Kidney (tissue), 22 donors: ENCODE measurements at places on chromosomes 11 and 22. TPM values are rescaled to one million over a fixed set of nuclear protein-coding genes. Genes with fewer than 3 reads are reported as not detected.

DNA sequence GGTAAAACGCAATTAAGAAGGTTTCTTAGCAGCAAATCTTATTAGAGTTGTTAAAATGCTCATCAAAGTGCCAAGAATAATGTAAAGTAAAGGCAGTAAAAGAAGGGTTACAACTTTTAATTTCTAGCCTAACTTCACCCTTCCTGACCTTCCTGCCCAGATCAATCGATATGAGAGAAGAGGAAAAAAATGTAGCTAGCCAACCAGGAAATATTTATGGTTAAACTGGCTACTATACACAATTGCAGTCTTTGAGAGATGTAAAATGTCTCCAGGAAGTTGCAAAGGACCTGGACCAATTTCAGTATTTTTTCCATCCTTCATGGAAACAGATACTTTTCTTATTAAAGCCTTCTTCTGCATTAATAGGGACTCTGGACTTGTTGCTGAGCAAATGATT is 141.8 kb upstream of the CCDC90B start:
- no peak overlapping the region for H3K27ac ChIP-seq
- H3K27me3 ChIP-seq = no peaks in the 10 kb centered on the region
- no peaks in the 10 kb centered on the region for H3K4me1 ChIP-seq
- no peaks in the 10 kb centered on the region for H3K36me3 ChIP-seq

- H3K4me1 ChIP-seq = no peaks in the 10 kb centered on the region
- no peak overlapping the region for H3K27ac ChIP-seq
- H3K4me3 ChIP-seq = no peak overlapping the region
- H3K27me3 ChIP-seq = no peaks in the 10 kb centered on the region
- H3K36me3 ChIP-seq = no peaks in the 10 kb centered on the region
These were observed 134.0 kb downstream of the KIF18A start for GRCh38 chr11:27973851-27974536.

VSIG2 gene
- total RNA-seq = 3.9 TPM

- no peaks in the 10 kb centered on the region for H3K27me3 ChIP-seq
- H3K27ac ChIP-seq = no peak overlapping the region
These were observed 196.4 kb downstream of the DBX1 start for GRCh38 chr11:19963697-19964387.

DNA sequence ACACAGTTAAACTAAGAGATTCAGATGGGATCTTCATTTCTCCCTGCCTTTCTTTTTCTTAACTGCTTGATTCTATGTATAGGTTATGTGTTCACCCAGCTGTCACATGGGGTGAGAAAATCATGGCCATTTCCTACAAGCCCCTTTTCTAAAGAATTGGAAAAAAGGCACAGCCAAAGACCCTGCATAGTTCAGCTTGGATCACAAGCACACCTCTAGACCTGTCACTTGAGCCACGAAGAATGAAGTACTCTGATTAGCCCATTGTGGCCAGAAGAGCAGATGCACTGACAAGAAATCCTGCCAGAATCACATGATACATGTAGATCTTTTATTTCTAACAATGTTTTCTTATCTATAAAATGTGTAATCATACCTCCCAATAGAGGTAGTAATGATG is 69.7 kb downstream of the RAB38 start:
- no peaks in the 10 kb centered on the region for H3K36me3 ChIP-seq
- DNase-seq = no peak

- H3K36me3 ChIP-seq = no peaks in the 10 kb centered on the region
- no peaks in the 10 kb centered on the region for H3K27me3 ChIP-seq
- no peaks in the 10 kb centered on the region for H3K4me1 ChIP-seq
These were observed 1.1 kb downstream of the MLC1 start for GRCh38 chr22:50084080-50084477.

- no peak for DNase-seq
- no peaks in the 10 kb centered on the region for H3K4me1 ChIP-seq
- H3K4me3 ChIP-seq = no peak overlapping the region
- no peak overlapping the region for H3K27ac ChIP-seq
- no peaks in the 10 kb centered on the region for H3K36me3 ChIP-seq
These were observed 52.2 kb downstream of the DNAJC24 start for GRCh38 chr11:31421820-31422219.

OR51G1 gene
- not detected for total RNA-seq

FGF3 gene
- not detected for total RNA-seq

DNA sequence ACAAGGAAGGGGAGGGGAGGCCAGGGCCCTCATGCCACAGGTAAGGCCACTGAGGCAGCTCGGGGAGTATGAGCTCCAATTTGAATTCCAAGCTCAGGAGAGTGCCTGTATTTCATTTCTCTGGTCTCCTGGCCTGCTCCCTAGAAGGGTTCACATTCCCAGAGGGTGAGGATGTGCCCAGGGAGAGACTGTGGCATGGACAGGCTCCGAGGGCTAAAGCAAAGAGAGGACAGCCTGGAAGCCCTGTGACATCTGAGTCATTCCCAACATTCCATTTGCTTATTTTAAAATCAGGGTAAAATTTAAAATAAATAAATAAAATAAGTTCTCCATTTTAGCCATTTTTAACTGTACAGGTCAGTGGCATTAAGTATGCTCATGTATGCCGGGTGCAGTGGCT is 18.6 kb upstream of the FOLR1 start:
- no peaks in the 10 kb centered on the region for H3K36me3 ChIP-seq
- H3K4me1 ChIP-seq = no peaks in the 10 kb centered on the region
- H3K27ac ChIP-seq = no peak overlapping the region
- DNase-seq = no peak
- H3K27me3 ChIP-seq = no peaks in the 10 kb centered on the region
- no peak overlapping the region for H3K4me3 ChIP-seq

MMP27 gene
- total RNA-seq = not detected

- no peaks in the 10 kb centered on the region for H3K36me3 ChIP-seq
- H3K4me1 ChIP-seq = no peaks in the 10 kb centered on the region
- DNase-seq = no peak
- H3K27me3 ChIP-seq = no peaks in the 10 kb centered on the region
- no peak overlapping the region for H3K27ac ChIP-seq
These were observed 4.8 kb upstream of the APOBEC3H start for GRCh38 chr22:39092111-39092862.

- DNase-seq = no peak
- no peaks in the 10 kb centered on the region for H3K4me1 ChIP-seq
- H3K4me3 ChIP-seq = no peak overlapping the region
- no peaks in the 10 kb centered on the region for H3K27me3 ChIP-seq
- H3K27ac ChIP-seq = no peak overlapping the region
- H3K36me3 ChIP-seq = peaks cover 22% of the 10 kb centered on the region
These were observed 22.9 kb upstream of the CHRM4 start for GRCh38 chr11:46414466-46414796.

PKDREJ gene
- 0.06 TPM for total RNA-seq

NLRP10 gene
- not detected for total RNA-seq

GRCh38 chr11:69689484-69690319 is 14.1 kb downstream of the FGF19 start:
- H3K36me3 ChIP-seq = no peaks in the 10 kb centered on the region
- no peak for DNase-seq
- no peak overlapping the region for H3K27ac ChIP-seq
- no peak overlapping the region for H3K4me3 ChIP-seq
- H3K4me1 ChIP-seq = no peaks in the 10 kb centered on the region

DNA sequence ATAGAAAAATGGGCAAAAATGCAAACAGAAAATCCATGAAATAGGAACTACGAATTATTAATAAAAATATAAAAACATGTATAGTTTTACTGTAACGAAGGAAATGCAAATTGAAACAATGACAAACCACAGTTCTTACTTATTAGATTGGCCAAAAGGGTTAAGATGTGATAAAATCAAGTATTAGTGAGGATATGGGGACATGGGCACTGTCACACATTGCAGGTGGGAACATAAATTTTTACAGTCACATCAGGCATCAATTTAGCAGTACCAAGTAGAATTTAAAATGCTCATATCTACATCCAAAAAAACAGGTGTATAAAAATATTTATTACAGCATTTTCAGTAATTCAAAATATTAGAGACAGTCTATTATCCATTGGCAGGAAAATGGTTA is 353.2 kb upstream of the API5 start:
- DNase-seq = no peak
- no peaks in the 10 kb centered on the region for H3K4me1 ChIP-seq
- no peak overlapping the region for H3K27ac ChIP-seq
- no peaks in the 10 kb centered on the region for H3K27me3 ChIP-seq

DNA sequence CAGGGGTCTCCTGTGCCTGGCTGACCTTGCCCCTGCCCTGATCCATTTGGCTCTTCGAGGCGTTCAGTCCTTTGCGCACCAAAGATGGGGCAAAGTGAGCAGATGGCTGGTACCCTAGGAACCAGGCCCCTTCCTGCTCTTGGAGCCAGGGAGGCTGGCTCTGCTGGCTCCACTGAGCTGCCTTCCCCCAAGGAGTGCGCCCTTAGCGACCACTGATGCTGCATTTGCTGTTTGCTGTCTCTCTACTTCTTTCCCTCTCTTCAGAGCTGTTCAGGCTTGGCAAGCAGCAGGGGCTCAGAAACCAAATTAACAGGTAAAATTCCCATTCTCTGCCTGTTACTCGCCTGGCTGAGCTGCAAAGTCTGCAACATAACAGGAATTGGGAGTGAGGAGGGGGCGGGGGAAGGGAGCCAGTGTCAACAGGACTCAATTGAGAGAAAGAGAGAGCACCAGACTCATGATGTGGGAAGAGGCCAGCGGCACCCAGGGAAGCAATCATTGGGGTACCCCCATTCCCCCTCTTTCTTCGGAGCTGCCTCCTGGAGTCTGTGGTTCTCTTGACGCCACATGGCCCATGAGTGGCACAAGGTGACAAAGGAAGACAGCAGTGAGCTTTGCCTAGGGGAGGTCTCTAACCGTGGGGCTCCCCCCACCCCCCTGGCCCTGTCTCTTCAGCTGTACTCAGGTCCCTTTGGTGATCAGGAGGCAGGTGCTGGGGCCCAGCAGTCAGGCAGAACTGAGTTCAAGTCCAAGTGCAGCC is 102.3 kb downstream of the TP53I11 start:
- DNase-seq = peak; percentile 49
- H3K27ac ChIP-seq = no peak overlapping the region
- no peak overlapping the region for H3K4me3 ChIP-seq
- H3K27me3 ChIP-seq = no peaks in the 10 kb centered on the region

DNA sequence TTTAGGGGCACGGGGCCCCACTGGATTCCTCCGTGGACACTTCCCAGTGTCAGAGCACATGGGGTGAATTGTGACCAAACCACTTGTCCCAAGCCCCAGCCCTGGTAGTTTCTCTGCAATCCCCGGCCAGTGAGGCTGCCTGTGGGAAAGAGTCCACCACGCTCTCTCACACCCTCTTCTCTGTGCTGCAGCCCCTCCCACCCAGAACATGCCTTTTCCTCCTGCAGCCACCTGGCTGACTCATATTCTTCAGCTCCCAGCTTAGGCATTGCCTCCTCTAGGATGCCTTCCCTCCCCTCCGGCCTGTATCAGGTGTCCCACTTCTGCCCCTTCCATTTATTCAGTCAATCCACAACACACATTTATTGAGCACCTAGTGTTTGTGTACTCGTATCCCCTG is 5.4 kb upstream of the RPS6KB2 start:
- no peak overlapping the region for H3K27ac ChIP-seq
- no peaks in the 10 kb centered on the region for H3K36me3 ChIP-seq
- peaks cover 11% of the 10 kb centered on the region for H3K4me1 ChIP-seq
- no peak overlapping the region for H3K4me3 ChIP-seq

TTC36 gene
- 1.1 TPM for total RNA-seq

RASSF10 gene
- 9.7 TPM for total RNA-seq

DNA sequence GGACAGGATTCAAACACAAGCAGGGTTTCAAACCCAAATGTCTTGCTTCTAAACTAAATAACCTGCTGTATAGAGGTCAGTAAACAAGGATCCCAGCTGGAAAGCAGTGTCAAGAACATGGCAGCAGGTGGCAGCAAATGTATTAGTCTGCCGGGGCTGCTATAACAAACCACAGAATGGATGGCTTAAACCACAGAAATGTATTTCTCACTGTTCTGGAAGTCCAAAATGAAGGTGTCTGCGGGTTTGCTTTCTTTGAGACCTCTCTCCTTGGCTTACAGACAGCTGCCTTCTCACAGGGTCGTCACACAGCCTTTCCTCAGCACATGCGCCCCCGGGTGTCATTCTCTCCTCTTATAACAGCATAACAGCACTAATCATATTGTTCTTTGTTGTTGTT is 65.1 kb upstream of the LRRC55 start:
- H3K36me3 ChIP-seq = no peaks in the 10 kb centered on the region
- DNase-seq = no peak
- H3K27me3 ChIP-seq = no peaks in the 10 kb centered on the region
- no peak overlapping the region for H3K4me3 ChIP-seq
- no peaks in the 10 kb centered on the region for H3K4me1 ChIP-seq
- H3K27ac ChIP-seq = no peak overlapping the region

CBLIF gene
- total RNA-seq = not detected

DNA sequence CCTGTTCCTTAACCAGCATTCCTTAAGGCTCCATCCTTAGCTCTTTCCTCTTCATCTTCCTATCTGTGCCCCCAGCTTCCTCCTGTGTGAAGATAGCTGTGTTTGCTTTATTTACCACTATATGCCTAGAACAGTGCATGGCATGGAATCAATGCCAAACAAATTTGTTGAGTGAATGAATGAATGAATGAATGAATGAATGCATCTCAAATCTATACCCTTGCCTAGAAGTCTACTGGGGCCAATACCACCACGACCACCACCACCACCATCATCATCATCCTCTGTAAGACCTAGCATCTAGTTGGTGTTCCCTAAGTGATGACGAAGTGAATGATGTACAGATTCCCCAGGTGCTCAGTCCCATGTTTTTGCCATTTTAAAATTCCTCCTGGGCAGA is 819 bp upstream of the OTOG start:
- no peaks in the 10 kb centered on the region for H3K4me1 ChIP-seq
- H3K27ac ChIP-seq = no peak overlapping the region
- no peak for DNase-seq
- no peak overlapping the region for H3K4me3 ChIP-seq
- no peaks in the 10 kb centered on the region for H3K36me3 ChIP-seq

GRCh38 chr11:84923489-84923888 is 703.7 kb downstream of the DLG2 start:
- H3K4me1 ChIP-seq = no peaks in the 10 kb centered on the region
- H3K4me3 ChIP-seq = no peak overlapping the region
- no peaks in the 10 kb centered on the region for H3K36me3 ChIP-seq

DNA sequence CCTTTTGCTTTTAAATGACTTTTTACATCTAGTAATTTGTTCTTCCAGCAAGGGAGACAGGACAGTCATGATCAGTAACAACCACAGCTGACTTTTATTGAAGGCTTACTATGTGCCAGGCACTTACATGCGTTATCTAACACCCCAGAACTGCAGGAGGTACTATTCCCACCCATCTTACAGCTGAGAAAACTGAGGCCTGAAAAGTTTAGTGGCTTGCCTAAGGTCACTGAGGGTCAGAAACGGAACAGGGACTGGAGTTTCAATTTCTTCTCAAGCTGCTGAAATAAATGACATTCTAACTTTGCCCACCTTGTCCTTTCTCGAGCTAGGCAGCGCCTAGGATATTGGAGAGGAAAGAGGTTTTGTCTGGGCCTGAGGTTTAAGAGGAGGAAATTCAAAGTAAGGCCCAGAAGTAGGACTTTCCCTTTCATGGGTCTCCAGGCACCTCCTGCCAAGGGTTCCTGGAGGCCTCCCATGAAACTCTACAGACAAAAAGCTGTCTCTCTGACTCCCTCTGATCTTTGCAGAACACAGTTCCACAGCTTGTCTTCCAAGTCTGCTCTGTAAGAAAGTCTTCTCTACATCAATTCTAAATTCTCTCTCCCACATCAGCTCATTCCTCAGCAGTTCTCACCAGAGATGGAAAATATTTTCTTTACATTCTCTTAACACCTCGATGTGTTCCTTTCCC is 102.2 kb downstream of the NAT10 start:
- H3K36me3 ChIP-seq = no peaks in the 10 kb centered on the region
- H3K4me1 ChIP-seq = peaks cover 29% of the 10 kb centered on the region
- H3K4me3 ChIP-seq = no peak overlapping the region
- H3K27me3 ChIP-seq = no peaks in the 10 kb centered on the region
- no peak overlapping the region for H3K27ac ChIP-seq

- H3K4me1 ChIP-seq = no peaks in the 10 kb centered on the region
- H3K4me3 ChIP-seq = no peak overlapping the region
- H3K27me3 ChIP-seq = no peaks in the 10 kb centered on the region
These were observed 18.2 kb downstream of the SLC5A4 start for GRCh38 chr22:32236970-32237369.
